Activated CD4-positive, alpha-beta T cell treated with anti-CD3 and anti-CD28 coated beads, Interleukin-2, amount 10 ng/mL, durations not matched to agents 7 days and 5 days (primary cell): ENCODE measurements at places on chromosomes 6 and 20.

GRCh38 chr6:139282684-139283083 lies 9.1 kb downstream of the TXLNB start:
- DNase-seq, result no peak
- H3K36me3 ChIP-seq, result no peaks in the 10 kb centered on the region
- H3K4me1 ChIP-seq, result peaks cover 26% of the 10 kb centered on the region

GRCh38 chr20:19888269-19888671 lies 128.9 kb upstream of the NAA20 start:
- no peak for DNase-seq
- no peaks in the 10 kb centered on the region for H3K36me3 ChIP-seq
- H3K27ac ChIP-seq, result no peak overlapping the region
- H3K4me1 ChIP-seq, result no peaks in the 10 kb centered on the region

DNA sequence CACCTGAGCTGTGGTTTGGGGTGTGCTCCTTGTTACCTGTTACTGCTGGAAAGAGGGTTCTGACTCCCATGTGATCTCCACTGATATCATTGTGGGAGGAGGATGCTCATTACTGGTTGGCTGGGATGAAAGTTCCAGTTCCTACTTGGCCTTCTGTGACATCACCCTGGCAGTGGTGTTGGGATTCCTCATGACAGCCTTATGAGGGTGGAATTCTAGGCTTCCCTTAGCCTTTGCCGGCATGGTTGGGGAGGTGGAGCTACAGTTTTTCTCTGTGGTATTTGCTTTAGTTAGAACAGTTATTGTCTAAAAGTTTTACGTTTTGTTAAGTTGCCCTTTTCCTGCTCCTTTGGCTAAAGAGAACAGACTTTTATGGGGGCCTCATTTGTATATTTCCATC lies 112.1 kb downstream of the AFG1L start:
- no peak overlapping the region for H3K27ac ChIP-seq
- no peaks in the 10 kb centered on the region for H3K4me1 ChIP-seq
- H3K4me3 ChIP-seq, result no peak overlapping the region
- H3K27me3 ChIP-seq, result peaks cover 2% of the 10 kb centered on the region

- H3K36me3 ChIP-seq, result peaks cover 59% of the 10 kb centered on the region
- H3K27ac ChIP-seq, result peak overlapping the region; percentile 62
- H3K4me3 ChIP-seq, result no peak overlapping the region
- H3K27me3 ChIP-seq, result no peaks in the 10 kb centered on the region
Observed at GRCh38 chr20:51417250-51418136, 125.0 kb downstream of the NFATC2 start.

GRCh38 chr6:129696843-129697242 lies 13.1 kb downstream of the ARHGAP18 start:
- H3K27me3 ChIP-seq, result no peaks in the 10 kb centered on the region
- DNase-seq, result no peak
- H3K27ac ChIP-seq, result no peak overlapping the region
- no peak overlapping the region for H3K4me3 ChIP-seq
- peaks cover 8% of the 10 kb centered on the region for H3K36me3 ChIP-seq

GRCh38 chr6:161100072-161100471 lies 108.5 kb downstream of the MAP3K4 start:
- no peak for DNase-seq
- H3K27me3 ChIP-seq, result no peaks in the 10 kb centered on the region
- peaks cover 2% of the 10 kb centered on the region for H3K4me1 ChIP-seq
- H3K27ac ChIP-seq, result no peak overlapping the region

GRCh38 chr20:1917786-1918185 lies 22.6 kb downstream of the SIRPA start:
- no peak for DNase-seq
- H3K4me3 ChIP-seq, result no peak overlapping the region
- H3K36me3 ChIP-seq, result no peaks in the 10 kb centered on the region
- H3K4me1 ChIP-seq, result no peaks in the 10 kb centered on the region

GRCh38 chr6:41937861-41938574 lies 3.6 kb downstream of the CCND3 start:
- DNase-seq, result peak; percentile 70
- H3K36me3 ChIP-seq, result peaks cover 64% of the 10 kb centered on the region
- H3K27me3 ChIP-seq, result no peaks in the 10 kb centered on the region
- peaks cover 62% of the 10 kb centered on the region for H3K4me1 ChIP-seq
- peak overlapping the region; percentile 97 for H3K27ac ChIP-seq

DNA sequence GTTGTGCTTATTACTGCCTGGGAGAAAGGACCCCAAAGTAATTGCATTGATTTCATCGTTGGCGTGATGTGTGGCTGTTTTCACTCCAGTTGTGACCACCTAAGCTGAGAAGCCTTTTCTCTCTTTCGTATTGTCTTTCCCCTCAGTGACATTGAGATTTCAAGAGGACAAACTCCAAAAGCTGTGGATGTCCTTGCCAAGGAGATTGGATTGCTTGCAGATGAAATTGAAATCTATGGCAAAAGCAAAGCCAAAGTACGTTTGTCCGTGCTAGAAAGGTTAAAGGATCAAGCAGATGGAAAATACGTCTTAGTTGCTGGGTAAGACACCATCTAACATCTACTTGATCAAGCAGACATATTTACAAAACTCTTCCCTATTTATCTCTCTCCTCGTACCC lies 60.5 kb downstream of the MTHFD1L start:
- no peak for DNase-seq
- no peak overlapping the region for H3K27ac ChIP-seq
- H3K36me3 ChIP-seq, result peaks cover 27% of the 10 kb centered on the region
- no peaks in the 10 kb centered on the region for H3K27me3 ChIP-seq
- H3K4me1 ChIP-seq, result no peaks in the 10 kb centered on the region

- no peak overlapping the region for H3K27ac ChIP-seq
- no peak for DNase-seq
- no peak overlapping the region for H3K4me3 ChIP-seq
- H3K27me3 ChIP-seq, result peaks cover 12% of the 10 kb centered on the region
- H3K4me1 ChIP-seq, result no peaks in the 10 kb centered on the region
Observed at GRCh38 chr20:40835321-40835720, 146.3 kb upstream of the MAFB start.

DNA sequence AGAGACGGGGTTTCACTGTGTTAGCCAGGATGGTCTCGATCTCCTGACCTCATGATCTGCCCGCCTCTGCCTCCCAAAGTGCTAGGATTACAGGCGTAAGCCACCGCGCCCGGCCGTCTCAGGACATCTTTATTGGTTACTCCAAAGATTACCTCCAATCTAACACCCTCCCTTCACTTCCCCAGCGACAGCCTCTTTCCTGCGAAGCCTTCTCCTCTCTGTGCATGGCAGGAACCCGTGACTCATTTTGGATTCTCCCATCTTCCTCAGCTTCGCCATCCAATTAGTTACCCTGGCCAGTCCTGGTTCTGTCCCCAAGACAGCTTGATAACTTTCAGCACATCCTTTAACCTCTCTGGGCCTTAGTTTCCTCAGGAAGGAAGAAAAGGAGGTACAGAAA lies 51.3 kb upstream of the TOX2 start:
- H3K27me3 ChIP-seq, result peaks cover 2% of the 10 kb centered on the region
- H3K36me3 ChIP-seq, result no peaks in the 10 kb centered on the region
- no peak overlapping the region for H3K4me3 ChIP-seq
- no peak for DNase-seq
- H3K4me1 ChIP-seq, result no peaks in the 10 kb centered on the region

GRCh38 chr20:59217794-59218280 lies 54.2 kb downstream of the ZNF831 start:
- H3K27me3 ChIP-seq, result no peaks in the 10 kb centered on the region
- peaks cover 23% of the 10 kb centered on the region for H3K36me3 ChIP-seq
- H3K27ac ChIP-seq, result no peak overlapping the region
- peaks cover 17% of the 10 kb centered on the region for H3K4me1 ChIP-seq
- DNase-seq, result no peak

DNA sequence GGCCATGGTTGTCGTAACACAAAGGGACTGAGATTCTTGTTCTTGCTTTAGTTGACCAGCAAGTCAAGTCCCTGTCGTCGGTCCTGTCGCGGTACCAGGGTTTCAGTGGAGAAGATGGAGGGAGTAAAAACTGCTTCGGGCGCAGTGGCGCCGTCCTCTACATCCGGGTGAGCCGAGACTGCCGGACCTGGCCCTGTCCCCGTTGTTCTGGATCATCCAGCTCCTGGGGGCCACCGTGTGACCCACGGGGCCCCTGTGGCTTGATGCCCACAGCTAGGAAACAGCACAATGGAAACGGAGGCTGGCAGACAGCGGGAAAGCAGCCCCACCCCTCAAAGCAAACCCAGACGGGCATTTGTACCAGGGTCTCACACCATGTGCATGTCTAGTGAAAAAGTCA lies 15.0 kb downstream of the MTG2 start:
- H3K4me3 ChIP-seq, result no peak overlapping the region
- no peaks in the 10 kb centered on the region for H3K4me1 ChIP-seq
- DNase-seq, result no peak
- peaks cover 28% of the 10 kb centered on the region for H3K36me3 ChIP-seq
- H3K27ac ChIP-seq, result no peak overlapping the region
- H3K27me3 ChIP-seq, result no peaks in the 10 kb centered on the region

DNA sequence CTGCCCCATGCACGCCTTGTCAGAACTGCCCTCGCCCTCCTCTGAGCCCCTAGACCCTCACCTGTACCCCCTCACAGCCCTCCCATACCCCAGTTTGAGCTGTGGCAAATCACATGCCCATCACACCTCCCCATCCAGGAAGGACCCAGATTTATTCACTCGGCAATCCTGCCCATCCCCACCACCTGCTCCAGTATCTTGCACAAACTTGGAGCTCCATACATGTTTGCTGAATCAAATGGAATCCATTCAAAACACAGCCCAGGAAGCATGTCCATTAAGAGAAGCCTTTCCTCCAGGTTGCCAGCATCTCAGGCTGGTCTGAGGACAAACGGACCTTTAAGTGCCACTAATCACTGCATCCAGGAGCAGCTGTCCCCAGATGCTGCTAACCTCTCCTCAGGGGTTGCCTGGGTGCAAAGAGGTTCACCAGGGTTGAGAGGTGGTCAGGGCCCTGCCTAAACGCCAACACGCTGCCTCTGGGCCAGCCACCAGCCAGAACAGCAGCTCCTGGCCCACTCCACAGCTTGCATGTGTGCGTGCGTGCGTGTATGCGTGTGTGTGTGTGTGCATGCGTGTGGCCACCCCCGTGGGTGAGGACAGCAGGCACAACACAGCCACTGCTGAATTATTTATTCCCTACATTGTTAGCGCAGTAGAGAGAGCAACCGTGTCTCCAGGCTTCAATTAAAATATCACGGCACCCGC lies 31.0 kb downstream of the GRM4 start:
- no peak for DNase-seq
- no peak overlapping the region for H3K4me3 ChIP-seq
- H3K4me1 ChIP-seq, result no peaks in the 10 kb centered on the region
- H3K27me3 ChIP-seq, result no peaks in the 10 kb centered on the region
- no peaks in the 10 kb centered on the region for H3K36me3 ChIP-seq

GRCh38 chr20:1491281-1491840 lies at the start of gene SIRPB2:
SIRPB2 (minus strand) TSS chr20:1491420; CDS start chr20:1491359, 61 bp downstream.
- no peak within 1 kb of the TSS for H3K27ac ChIP-seq
- peaks cover 23% of the 10 kb centered on the region for H3K4me1 ChIP-seq
- H3K36me3 ChIP-seq, result no peaks in the 10 kb centered on the region
- H3K27me3 ChIP-seq, result peaks cover 42% of the 10 kb centered on the region
- no peak for DNase-seq

GRCh38 chr6:154218787-154219186 lies 137.8 kb downstream of the IPCEF1 start:
- DNase-seq, result no peak
- H3K27me3 ChIP-seq, result no peaks in the 10 kb centered on the region
- H3K36me3 ChIP-seq, result peaks cover 55% of the 10 kb centered on the region
- peaks cover 29% of the 10 kb centered on the region for H3K4me1 ChIP-seq
- H3K4me3 ChIP-seq, result no peak overlapping the region

GRCh38 chr20:62652041-62652893 lies 10.0 kb downstream of the SLCO4A1 start:
- peak; percentile 80 for DNase-seq
- H3K27me3 ChIP-seq, result no peaks in the 10 kb centered on the region
- peaks cover 64% of the 10 kb centered on the region for H3K4me1 ChIP-seq
- peak overlapping the region; percentile 96 for H3K27ac ChIP-seq
- peak overlapping the region; percentile 75 for H3K4me3 ChIP-seq

DNA sequence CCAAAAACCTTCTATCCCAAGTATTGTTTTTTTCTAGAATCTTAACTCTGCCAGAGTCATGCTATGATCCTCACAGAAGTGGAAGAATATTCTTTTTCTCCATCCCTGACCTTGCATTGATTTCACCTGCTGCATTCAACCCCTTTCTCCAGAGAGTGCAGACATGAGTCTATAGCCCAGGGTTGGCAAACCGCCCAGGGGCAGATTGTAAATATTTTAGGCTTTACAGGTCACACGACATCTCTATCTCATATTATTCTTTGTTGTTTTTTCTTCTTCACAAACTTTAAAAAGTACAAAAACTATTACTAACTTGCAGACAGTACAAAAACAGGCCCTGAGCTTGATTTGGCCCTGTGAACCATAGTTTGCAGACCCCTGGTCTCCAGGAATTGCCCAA lies 112.1 kb upstream of the ASF1A start:
- no peaks in the 10 kb centered on the region for H3K36me3 ChIP-seq
- peaks cover 8% of the 10 kb centered on the region for H3K4me1 ChIP-seq
- DNase-seq, result no peak
- H3K27me3 ChIP-seq, result peaks cover 6% of the 10 kb centered on the region
- H3K27ac ChIP-seq, result no peak overlapping the region
- H3K4me3 ChIP-seq, result no peak overlapping the region

- H3K4me3 ChIP-seq, result no peak overlapping the region
- H3K27ac ChIP-seq, result no peak overlapping the region
- DNase-seq, result no peak
- H3K27me3 ChIP-seq, result peaks cover 57% of the 10 kb centered on the region
- peaks cover 12% of the 10 kb centered on the region for H3K36me3 ChIP-seq
Observed at GRCh38 chr20:58224974-58225373, 3.5 kb downstream of the ANKRD60 start.

DNA sequence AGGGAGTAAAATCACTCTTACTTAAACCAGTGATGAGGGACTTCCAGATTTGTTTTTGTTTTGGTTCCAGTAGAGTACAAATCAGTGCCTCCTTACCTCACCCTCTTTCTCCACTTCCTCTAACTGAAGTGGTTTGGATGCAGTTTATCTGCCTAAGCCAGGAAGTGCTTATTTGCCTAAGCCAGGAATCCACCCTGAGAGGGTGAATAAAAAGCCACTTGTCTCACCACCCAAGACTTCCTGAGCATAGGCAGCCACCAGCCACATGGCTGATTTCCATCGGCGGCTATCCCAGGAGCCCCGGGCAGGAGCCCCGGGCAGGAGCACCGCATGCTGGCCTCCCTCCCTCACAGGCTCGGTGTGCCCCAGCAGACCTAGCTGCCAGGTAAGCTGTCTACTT lies 12.0 kb downstream of the LRP11 start:
- peaks cover 41% of the 10 kb centered on the region for H3K4me1 ChIP-seq
- DNase-seq, result peak; percentile 36
- H3K27ac ChIP-seq, result no peak overlapping the region
- H3K4me3 ChIP-seq, result no peak overlapping the region
- peaks cover 6% of the 10 kb centered on the region for H3K27me3 ChIP-seq
- no peaks in the 10 kb centered on the region for H3K36me3 ChIP-seq

DNA sequence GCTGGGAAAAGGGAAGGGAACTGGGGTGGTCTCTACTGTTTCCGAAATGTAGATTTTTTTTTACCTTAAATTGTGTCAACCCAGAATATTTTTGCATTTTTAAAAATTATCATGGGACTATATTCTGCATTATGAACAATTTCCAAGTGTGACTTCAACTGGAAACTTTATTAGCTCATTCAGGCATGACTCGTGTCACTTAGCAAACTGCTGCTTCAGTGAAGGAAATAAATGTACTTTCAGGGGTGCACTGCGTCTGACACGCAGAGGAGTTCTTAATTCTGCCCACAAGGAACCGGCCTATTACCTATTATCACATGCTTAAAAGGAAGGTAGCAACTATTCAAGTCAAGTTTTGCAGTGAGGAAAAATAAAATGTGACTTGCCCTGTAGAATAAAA lies 291.3 kb upstream of the PRDM1 start:
- H3K4me1 ChIP-seq, result peaks cover 67% of the 10 kb centered on the region
- peak overlapping the region; percentile 65 for H3K27ac ChIP-seq
- no peaks in the 10 kb centered on the region for H3K27me3 ChIP-seq
- no peak for DNase-seq
